SJCRH30 (cell line): ENCODE measurements at places on chromosomes 16 and 17. TPM values are rescaled to one million over a fixed set of nuclear protein-coding genes. Genes with fewer than 3 reads are reported as not detected.

Gene RIPOR1
- total RNA-seq, result 10.8 and 13.5 TPM in 2 replicates

GRCh38 chr17:49038544-49038943 is 41.4 kb downstream of the IGF2BP1 start:
- no peak for DNase-seq

Gene CBFA2T3
- 1.8 and 3.5 TPM in 2 replicates for total RNA-seq

Gene TIMP2
- 65.6 and 66.9 TPM in 2 replicates for total RNA-seq

DNA sequence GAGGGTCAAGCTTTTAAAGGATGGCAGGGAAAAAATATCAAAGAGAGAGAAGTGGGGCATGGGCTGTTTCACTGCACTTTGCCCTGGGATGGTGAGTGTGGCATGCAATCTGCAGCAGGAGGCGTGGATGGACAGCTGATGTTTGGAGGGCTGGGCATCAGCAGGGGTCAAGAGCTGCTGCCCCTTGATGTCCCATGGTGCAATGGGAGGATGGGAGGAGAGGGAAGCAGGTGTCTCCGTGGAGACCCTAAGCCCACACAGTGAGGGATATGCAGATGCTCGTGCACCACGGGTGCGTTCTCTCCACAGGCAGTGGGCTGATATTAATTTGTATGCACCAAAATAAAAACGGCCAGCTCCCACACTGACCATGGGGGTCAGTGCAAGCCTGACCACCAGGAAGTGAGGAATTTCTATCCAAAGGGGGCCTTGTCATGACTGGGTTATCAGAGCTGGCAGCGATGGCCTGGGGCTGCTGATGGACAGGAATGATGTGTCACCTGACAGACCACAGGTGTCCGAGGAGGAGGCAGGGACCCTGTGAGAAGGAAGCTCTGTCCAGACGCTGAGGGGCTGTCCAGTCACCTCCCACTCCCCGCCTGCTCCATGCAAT is 183.6 kb downstream of the IRF8 start:
- no peak for DNase-seq

DNA sequence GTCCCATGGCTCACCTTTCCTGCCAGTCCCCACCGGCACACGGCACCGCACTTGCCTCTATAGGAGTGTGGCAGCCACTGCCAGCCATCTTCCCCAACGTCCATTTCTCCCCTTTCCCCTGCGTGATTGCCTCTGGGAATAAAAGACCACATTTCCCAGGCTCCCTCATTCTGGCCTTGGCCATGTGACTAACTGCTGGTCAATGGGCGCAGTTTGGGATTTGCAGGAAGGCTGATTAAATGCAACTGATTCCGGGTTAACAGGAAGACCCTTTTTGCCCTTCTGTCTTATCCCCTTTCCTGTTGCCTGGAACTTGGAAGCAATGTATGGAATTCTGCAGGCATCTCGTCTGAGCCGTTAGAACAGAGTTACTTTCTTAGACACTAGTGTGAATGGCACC is 3.0 kb downstream of the BTBD17 start:
- DNase-seq, result no peak

Gene ACSM2B
- total RNA-seq, result not detected in 2 replicates

Gene BEAN1
- 0.84 and 0.87 TPM in 2 replicates for total RNA-seq

GRCh38 chr16:63617990-63618763 is 1503.7 kb downstream of the CDH11 start:
- peak; percentile 70 for DNase-seq

Gene BICDL2
- not detected in 2 replicates for total RNA-seq

- DNase-seq, result no peak
Measured at GRCh38 chr16:29996766-29997250, 767 bp downstream of the INO80E start.

DNA sequence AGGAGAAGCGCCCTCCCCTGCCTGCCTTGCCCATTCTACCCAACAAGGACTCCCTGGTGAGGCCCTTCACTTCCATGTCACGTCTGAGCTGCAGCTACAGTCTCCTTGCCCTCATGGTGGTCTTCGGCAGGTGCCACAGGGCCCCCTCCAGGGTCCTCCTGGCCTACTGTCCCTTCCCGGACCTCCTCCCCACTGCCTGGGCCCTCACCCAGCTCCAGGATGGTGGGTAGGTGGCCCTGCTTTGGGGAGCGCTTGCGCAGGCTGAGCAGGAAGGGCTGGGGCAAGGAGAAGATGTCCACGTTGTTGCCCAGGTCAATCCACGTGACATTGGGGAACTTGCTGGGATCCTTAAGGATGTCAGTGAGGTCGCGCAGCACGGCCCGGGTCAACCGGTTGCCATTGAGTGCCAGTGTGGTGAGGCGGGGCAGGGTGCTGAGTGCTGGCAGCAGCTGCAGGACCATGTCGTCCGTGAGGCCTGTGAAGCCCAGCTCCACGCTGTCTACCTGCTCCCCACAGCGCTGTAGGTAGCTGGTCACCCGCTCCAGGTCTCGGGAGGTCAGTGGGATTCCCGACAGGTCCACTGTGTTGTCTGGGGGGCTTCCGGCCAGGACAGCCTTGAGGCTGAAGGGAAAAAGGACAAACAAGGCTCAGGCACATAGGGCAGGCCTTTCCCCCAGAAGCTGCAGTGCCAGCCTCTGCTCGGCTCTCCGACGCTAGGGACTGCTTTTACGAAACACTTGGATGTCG is 28.3 kb downstream of the TRPV2 start:
- peak; percentile 60 for DNase-seq

Gene KRTAP4-4
- not detected in 2 replicates for total RNA-seq

Gene NXN
- 32.8 and 35.2 TPM in 2 replicates for total RNA-seq

DNA sequence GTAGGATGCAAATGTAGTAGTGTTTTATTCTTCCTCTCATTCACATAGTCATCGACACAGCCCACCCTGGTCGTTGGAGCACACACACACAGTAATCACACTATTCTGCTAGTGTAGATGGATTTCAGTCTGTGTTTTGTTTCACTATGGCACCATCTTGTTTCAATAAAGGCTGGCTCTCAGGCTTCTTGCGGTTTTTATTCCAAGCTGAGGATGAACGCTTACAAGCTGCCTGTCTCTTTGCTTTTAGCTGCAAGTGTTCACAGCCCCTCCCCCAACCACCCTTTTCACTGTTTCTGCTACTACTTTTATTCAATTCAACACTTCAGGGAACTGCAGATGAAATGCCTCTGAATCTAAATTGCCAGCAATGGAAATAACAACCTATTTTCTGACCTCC is 140.9 kb upstream of the PMFBP1 start:
- DNase-seq, result no peak

- no peak for DNase-seq
Measured at GRCh38 chr17:76405967-76406647, 21.7 kb downstream of the SPHK1 start.

Gene COX6A2
- total RNA-seq, result not detected in 2 replicates

GRCh38 chr16:69706256-69706974 is 19.9 kb downstream of the NQO1 start:
- no peak for DNase-seq

- no peak for DNase-seq
Measured at GRCh38 chr17:35586569-35587073, 501 bp upstream of the AP2B1 start.

DNA sequence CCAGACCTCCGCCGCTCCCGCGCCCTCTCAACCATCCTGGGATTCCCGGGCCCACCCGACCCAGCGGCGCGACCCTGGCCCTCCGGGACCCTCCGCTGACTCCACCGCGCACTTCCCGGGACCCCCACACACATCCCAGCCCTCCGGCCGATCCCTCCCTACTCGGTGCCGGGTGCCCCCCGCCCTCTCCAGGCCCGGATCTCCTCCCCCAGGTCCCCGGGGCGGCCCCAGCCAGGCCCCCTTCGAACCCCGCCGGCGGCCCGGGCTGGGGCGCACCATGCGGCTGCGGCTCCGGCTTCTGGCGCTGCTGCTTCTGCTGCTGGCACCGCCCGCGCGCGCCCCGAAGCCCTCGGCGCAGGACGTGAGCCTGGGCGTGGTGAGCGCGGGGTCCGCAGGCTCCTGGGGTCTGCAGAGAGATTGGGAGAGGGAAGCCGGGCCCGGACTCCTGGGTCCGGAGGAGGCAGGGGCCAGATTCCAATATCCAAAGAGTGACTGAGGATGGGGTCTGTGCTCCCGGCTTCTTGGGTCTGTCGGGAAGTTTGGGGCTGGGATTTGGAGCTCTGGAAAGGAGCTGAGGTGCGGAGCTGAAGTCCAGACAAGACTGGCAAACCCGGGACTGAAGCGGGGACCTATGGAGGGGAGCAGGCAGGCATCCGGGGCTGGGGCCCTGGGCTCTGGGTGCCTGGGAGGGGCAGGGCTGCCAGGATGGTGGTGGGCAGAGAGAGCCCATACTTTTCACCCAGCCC is 453 bp downstream of the MMP25 start:
- DNase-seq, result no peak

- DNase-seq, result no peak
Measured at GRCh38 chr17:36055921-36056520, 8.1 kb upstream of the CCL18 start.

Gene LRRC37B
- 10.8 and 13.2 TPM in 2 replicates for total RNA-seq

DNA sequence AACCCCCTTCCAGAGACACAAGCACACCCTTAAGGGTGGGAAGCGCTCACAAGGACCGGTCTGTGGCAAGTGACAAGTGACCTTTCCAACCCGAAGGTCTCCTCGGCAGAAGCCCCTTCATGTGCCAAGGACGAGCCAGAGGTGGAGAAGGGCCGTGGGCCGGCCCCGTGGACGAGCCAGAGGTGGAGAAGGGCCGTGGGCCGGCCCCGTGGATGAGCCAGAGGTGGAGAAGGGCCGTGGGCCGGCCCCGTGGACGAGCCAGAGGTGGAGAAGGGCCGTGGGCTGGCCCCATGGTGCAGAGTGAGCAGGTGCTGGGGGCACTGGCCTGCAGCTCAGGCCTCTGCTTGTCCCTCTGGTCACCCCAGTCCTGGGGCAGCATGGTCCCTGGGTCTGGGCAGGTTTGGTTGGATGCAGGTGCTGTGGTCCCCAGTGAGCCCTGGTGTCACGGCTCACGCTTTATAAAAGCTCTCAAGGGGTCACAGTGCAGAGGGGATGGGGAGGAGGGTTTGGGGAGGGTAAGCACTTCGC is 45.6 kb downstream of the CBFA2T3 start:
- no peak for DNase-seq

DNA sequence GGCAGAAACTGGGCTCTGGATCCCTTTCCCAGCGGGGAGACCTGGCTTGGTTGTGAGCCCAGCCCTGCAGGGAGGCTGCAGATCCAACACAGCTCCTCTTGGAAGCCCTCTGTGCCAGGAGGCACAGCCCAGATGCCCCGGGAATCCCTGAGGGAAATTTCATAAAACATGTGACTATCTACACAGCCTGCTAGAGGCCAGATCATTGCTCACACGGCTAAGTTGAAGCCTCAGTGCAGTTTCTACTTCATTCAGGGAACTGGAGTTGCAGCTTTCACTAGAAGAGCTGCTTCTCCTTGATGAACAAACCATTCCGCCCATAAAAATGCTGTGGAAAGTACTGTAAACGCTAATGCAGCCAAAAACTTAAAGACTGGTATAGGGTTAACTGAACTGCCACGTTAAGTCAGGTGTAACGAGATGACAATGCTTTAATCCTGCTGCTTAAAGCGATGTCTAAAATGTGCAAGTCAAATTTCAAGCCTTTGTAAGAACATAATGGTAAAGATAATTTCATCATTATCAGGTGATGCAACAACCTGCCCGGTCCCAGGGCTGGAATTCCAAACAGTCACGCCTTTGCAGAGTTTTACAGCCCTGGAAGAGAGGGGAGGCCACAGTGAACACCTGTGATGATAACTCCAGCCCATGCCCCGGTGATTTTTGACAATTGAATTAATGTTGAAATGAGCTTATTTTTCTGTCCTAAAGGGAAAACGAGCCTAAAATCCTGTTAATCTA is 172.5 kb downstream of the ZFHX3 start:
- no peak for DNase-seq

- peak; percentile 97 for DNase-seq
Measured at GRCh38 chr16:58499615-58500351, at the start of gene NDRG4. Gene NDRG4 (plus strand): TSS chr16:58500143. CDS start chr16:58500249, 106 bp downstream.

- DNase-seq, result no peak
Measured at GRCh38 chr16:72473631-72474030, 301.7 kb upstream of the PMFBP1 start.

GRCh38 chr17:79053251-79053925 is 21.2 kb upstream of the ENGASE start:
- DNase-seq, result peak; percentile 91

Gene SEZ6L2
- total RNA-seq, result not detected in 2 replicates

Gene OTOP3
- not detected in 2 replicates for total RNA-seq

- no peak for DNase-seq
Measured at GRCh38 chr16:49467540-49468372, 94.2 kb downstream of the C16orf78 start.

DNA sequence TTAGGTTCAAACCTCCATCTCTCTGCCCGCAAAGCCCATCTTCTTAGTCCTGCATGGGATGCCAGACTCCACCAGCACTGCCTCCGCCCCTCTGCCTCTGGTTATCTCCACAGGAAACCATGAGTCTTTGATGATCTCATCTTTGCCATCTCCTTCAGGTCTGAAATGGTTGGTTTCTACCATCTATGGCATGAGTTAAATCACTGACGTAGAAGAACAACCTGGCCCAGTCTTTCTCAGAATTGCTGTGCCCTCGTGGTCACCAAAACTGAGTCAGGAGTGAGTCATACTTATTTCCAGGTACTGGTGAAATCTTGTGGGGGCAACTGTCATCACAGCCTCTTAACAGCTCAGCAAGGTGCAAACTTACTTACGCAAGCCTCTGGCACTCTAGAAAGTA is 468.7 kb upstream of the C16orf82 start:
- no peak for DNase-seq

Gene ALOXE3
- total RNA-seq, result not detected in 2 replicates

Gene CD300C
- total RNA-seq, result not detected in 2 replicates

- no peak for DNase-seq
Measured at GRCh38 chr17:63688396-63689020, 11.4 kb downstream of the LIMD2 start.

Gene OR2C1
- not detected in 2 replicates for total RNA-seq

GRCh38 chr17:73359987-73360410 is 48.2 kb upstream of the CDC42EP4 start:
- DNase-seq, result no peak

Gene KRTAP1-1
- not detected in 2 replicates for total RNA-seq

DNA sequence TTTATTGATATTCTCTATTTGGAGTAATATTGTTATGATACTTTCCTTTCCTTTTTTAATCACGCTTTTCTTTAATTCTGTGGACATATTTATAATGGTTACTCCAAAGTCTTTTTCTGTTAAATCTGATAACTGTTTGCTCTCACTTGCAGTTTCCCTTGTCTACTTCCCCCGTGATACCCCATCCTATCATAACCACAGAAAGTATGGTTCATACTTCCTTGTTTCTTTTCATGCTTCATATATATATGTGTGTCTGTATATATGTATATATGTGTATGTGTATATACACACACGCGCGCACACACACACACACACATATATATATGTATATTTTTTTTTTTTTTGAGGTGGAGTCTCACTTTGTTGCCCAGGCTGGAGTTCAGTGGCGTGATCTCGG is 23.5 kb downstream of the SPECC1 start:
- DNase-seq, result no peak

DNA sequence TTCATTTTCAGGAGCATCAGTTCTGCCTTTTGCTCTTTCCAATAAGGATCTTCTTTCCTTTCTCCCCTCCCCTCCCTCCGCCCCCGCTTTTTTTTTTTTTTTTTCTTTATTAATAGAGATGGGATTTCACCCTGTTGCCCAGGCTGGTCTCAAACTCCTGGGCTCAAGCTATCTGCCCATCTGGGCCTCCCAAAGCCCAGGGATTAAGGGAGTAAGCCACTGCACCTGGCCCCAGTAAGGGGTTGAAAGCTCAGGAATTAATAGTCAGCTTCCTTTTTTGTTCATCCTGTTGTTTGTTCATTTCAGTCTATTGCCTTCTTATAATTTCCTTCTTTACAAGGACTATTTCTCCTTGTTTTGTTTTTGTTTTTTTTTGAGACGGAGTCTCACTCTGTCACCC is 7.9 kb upstream of the C17orf58 start:
- DNase-seq, result peak; percentile 54

- peak; percentile 80 for DNase-seq
Measured at GRCh38 chr17:30524847-30525246, 47.6 kb downstream of the GOSR1 start.
